ENCODE measurements at places on chromosomes 2 and 18.

DNA sequence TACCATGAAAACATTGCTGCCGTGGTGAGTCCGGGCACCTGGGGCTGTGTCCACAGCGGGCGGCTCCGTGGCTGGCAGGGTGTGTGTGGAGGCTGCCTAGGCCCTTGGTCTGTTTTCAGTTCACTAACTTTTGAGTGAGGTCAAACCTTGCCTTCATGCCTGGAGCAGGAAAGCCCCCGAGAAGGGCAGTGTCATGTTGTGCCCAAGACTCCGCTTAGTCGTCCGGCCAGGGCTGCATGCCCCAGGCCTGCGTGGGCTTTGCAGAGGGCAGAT lies 24.1 kb downstream of the MAL start:
- no peak for DNase-seq

GRCh38 chr2:167128130-167128529 lies 239.8 kb downstream of the XIRP2 start:
- DNase-seq: no peak

DNA sequence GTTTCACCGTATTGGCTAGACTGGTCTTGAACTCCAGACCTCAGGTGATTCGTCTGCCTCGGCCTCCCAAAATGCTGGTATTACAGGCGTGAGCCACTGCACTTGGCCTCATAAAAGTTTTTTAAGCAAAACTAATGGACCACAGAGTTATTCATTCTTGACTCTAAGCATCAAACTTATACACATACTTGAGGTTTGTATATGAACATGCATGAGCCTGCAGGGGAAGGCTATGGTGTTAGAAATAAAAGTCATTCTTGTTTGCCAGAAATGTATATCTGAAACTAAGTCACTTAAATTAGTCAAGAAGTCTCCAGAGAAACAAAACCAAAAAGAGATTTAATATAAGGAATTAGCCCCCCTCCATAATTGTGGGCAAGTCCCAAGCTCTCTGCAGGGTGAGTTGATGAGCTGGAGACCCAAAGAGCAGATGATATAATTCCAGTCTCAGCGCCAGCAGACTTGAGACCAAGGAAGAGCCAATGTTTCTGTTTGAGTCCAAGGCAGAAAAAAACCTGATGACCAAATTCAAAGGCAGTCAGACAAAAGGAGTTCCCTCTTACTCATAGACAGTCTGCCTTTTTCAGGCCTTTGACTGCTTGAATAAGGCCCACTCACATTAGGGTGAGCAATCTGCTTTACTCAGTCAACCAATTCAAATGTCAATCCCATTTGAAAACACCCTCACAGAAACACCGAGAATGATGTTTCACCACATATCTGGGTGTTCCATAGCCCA lies 69.0 kb upstream of the DSG1 start:
- no peak for DNase-seq

- no peak for DNase-seq
Measured at GRCh38 chr2:223549215-223549614, 52.9 kb downstream of the SCG2 start.

- peak; percentile 37 for DNase-seq
Measured at GRCh38 chr2:237866101-237866621, 6.7 kb downstream of the RAMP1 start.

- DNase-seq: no peak
Measured at GRCh38 chr2:40144022-40144421, 307.9 kb downstream of the SLC8A1 start.

DNA sequence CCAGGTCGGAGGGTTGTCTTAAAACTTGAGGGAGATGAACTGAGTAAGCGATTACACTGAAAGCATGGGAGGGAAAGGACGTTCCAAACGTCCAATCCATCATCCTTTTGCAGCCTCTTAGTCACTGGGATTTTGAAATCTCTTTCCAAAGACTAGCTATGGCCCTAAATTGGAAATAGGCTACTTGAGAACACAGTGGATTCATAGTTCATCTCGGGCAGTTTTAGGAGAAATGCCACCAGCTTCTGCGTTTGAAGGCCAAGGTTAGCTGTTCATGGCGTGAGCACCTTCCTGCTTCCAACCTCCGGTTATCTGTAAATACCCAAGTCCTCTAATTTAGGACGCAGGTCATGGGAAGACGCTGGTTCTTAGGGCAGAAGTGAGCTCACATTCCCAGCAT lies 821 bp upstream of the EML6 start:
- no peak for DNase-seq

DNA sequence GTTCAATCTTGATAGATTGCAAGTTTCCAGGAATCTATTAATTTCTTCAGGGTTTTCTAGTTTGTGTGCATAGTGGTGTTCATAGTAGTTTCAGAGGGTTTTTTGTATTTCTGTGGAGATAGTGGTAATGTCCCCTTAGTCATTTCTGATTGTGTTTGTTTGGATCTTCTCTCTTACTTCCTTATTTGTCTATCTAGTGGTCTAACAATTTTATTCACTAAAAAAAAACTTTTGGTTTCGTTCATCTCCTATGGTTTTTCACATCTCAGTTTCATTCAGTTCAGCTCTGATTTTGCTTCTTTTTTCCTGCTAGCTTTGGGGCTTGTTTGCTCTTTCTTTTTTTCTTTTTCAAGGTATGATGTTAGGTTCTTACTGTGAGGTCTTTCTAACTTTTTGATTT lies 94.5 kb downstream of the SNTG2 start:
- DNase-seq: no peak

DNA sequence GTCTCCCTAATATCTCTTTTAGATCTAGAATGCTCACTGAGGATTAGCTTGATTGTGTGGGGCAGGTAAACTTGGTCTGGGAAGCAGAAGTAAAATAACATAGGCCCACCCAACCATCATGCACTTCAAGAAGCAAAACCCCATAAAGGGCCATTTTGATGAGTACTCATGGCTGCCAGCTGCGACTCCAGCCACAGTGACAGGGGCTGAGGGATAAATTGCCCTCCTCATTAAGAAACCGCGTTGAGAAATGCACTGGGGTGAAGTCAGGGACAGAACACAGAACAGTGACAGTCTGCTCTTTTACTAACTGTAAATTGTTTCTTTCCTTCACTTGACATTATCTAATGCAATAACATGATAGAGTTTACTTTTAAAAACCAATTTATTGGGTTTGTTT lies 60.2 kb downstream of the RND3 start:
- DNase-seq: no peak

DNA sequence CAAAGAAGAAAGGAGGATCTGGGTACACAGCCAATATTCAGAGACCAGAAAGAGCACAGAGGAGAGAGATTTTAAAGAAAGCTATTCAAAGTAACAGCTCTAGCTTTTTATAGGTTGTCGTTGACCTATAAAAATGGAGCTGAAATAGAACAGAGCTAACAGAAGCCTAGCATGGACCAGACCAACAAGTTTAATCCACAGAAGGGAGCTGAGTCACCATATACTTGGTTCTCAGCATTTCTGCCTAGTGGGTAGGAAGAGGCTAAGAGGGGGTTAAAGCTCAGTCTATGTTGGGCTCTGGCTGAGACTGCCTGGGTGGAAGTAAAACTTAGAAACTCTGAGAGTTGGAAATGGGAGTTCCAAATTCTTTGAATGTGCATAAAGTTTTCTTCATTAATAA lies 678.0 kb upstream of the CDH2 start:
- peak; percentile 5 for DNase-seq

GRCh38 chr2:111202266-111203040 lies 81.7 kb downstream of the BCL2L11 start:
- no peak for DNase-seq

DNA sequence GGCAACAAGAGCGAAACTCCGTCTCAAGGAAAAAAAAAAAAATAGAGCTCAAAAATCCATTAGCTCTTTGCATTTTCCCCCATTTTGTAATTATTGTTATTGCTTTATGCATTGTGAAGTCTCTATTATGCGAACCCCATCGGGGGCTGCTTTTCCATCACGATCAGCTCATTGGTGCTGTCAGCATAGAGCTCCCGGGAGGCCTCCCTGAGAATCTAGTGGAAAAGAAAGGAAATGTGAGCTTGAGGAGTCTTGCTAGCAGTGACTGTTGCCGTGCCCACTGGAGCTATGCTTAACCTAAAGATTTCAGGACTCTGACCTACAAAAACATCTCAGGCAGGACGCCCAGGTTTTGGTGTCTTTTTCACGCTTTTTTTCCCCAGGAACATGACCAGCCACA lies 102.6 kb upstream of the NDUFV2 start:
- no peak for DNase-seq

DNA sequence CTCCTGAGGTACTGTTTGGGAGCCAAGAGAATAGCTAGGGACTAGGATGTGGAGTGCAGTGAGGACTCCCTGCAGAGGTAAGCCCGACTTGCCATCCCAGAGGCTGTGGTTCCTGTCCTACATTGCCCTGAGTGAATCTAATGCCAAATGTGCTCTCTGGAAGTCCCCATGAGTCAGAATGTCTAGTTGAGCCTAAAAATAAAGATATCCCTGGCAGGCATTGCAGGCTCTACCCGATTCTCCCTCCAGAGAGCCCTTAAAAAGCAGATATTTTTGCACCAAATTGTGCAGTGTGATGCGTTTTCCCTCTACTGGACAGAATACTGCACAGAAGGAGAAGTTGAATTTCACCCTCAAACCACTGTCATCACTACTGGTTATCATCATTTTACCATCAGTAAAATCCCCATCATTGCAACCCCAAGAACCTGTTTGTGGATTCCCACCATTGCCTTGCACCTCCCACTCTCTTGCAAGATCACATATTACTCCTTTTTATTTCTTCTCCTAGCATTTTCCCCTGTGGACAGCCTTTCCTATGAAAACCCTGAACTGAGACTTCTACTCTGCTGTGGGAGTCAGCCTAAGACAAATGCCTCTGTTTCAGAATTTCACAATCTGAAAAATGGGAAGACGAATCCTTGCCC lies 98.0 kb downstream of the MARCHF4 start:
- no peak for DNase-seq

GRCh38 chr2:238231251-238231793 lies 8.5 kb downstream of the HES6 start:
- peak; percentile 84 for DNase-seq

DNA sequence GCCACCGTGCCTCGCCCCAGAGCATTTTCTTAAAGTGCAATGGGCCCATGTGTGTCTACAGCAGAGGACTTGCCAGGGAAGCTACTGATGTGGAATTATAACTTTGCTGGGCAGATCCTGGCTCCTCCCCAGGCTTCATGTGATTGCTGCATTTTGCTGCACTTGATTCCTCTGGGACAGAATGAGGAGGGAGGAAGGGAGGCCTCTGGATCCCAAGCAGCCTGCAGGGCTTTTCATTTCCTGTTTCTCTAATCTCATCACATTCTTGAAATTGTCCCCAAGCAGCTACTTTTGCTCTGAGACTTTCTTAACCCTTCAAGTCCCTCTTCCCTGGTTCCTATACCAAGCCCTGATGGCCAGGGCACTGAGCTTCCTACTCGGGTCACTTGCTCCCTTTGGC lies 134.4 kb upstream of the SEC11C start:
- peak; percentile 94 for DNase-seq

- no peak for DNase-seq
Measured at GRCh38 chr18:41771973-41772372, 183.1 kb upstream of the PIK3C3 start.

DNA sequence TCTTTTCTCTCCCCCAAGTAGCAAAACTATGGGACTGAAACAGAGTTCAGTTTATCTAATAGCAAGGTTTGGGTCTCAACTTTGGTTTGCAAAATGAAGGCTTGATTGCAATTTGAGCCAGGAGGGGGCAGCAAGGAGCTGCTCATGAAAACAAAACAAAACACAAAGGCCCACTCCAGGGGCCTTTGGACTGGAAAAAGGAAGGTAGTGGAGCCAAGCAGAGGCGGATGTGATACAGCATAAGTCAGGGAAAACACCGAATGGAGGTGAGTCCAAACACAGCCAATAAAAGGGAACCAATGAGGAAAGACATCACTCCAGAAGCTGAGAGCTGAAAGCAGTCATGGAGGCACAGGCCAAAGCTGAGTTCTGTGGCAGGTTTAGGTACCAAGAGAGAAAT lies 799.7 kb upstream of the ACVR2A start:
- peak; percentile 84 for DNase-seq

- DNase-seq: peak; percentile 54
Measured at GRCh38 chr2:172953970-172954852, 121.4 kb upstream of the MAP3K20 start.

DNA sequence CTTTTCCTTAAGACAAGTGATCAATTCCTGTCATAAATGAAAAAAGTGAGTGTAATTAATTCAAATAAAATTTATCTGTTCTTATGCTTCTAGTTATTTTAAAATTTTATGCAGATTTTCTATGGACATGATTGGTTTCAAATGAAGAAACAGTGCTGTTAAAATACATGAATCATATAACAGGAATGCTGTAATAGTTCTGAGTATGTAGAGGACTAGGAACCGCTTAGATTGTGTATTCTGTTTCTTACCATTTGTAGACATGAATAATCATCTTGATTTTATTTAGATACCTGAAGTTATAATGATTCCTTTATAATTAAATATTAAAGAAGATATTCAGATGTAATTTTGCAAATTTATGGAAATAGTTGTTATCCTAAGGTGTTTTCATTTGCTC lies 3.5 kb downstream of the ACTR2 start:
- DNase-seq: no peak

- DNase-seq: no peak
Measured at GRCh38 chr2:98898423-98898841, 37.6 kb downstream of the CRACDL start.

GRCh38 chr2:168952424-168952823 lies 51.3 kb downstream of the G6PC2 start:
- no peak for DNase-seq

DNA sequence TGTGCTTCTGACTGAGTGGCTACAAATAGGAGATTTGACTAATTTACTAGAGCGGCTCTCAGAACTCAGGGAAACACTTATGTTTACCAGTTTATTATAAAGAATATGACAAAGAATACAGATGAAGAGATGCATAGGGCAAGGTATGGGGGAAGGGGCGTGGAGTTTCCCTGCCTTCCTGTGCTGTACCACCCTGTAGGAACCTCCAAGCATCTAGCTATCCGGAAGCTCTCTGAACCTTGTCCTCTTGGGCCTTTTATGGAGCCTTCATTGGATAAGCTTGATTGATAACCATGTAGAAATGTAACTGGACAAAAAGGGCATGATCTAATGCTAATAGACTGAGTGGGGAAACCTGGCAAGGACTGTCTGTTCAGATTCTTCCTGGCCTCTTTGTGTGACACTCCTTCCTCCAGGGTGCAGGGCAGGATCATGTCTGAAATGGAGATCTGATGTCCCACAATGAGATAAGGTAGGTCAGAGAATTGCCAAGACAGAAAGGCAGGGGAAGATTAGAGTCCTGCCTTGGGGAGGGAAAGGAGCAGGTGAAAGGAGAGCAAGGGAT lies 101.8 kb upstream of the NPAS2 start:
- DNase-seq: no peak

Data from ELF-1 (cell line).